ENCODE measurements at places on chromosomes 1 and 21.
A peak's percentile ranks its signal among the peaks of the same experiment; 100 is the strongest.

- no peak for DNase-seq
These were observed 77.5 kb downstream of the RRAGC start for GRCh38 chr1:38781872-38782617.

DNA sequence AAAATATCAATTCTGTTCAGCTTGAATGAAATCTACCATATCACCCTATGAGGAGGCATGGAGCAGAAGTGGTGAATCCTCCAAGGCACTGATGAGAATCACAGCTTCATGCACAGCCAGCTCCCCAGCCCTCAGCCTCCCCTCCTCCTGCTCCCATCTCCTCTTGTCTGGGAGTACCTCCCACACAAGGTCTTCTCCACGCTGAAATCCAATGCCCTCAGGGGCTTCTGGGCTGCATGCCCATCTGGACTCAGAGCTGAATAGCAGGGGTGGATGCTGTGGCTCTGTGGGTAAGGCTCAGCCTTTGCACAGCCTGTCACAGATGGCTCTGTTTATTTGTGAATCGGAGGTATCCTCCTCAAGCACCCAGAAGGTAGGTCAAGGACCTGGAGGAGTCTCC, 48.6 kb downstream of the KCNC4 start:
- DNase-seq = peak; percentile 20

GRCh38 chr21:39523399-39523798, 71.6 kb downstream of the SH3BGR start:
- DNase-seq = no peak

GRCh38 chr1:198887866-198888265, 249.0 kb downstream of the PTPRC start:
- no peak for DNase-seq

DNA sequence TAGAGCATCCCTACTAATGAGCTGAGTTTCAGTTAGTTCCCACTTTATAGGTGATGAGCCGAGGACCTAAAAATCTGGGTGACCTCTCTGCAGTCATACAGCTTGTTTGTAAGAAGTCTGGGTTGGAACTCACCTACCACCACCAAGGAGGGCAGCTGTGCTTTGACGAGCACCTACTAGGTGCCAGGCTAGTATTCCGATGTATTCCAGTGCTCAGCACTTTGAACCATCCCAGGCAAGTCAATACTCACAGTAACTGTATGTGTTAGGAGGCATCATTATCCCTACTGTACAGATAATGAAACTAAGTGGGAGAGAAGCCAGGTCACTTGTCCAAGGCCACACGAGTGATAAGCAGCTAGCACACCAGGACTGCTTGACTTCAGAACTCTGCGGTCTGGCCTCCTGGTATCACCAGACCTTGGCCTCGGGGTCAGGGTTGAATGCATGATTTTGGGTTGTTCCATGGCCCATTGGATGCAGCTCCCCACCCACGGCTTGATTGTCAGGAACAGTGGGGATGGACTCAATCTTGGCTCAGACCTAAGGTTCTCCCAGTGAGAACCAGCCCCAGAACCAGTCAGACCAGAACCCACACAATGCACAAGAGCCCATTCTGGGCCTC, 20.7 kb downstream of the ECE1 start:
- DNase-seq = no peak

DNA sequence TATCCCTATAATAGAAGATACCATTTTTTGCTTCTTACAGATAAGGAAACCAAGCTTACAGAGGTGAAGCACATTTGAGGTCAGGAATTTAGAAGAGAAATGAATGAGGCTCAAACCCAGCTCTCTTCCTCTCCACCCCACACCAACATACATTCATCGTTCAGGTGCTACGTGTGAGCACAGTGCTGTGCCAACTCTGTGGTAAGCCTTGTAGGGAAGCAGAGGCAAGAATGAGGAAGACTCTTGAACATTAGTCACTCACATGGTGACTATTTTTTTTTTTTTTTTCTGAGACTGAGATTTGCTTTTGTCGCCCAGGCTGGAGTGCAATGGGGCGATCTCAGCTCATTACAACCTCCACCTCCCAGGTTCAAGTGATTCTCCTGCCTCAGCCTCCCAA, 314.0 kb downstream of the NTNG1 start:
- DNase-seq = no peak

DNA sequence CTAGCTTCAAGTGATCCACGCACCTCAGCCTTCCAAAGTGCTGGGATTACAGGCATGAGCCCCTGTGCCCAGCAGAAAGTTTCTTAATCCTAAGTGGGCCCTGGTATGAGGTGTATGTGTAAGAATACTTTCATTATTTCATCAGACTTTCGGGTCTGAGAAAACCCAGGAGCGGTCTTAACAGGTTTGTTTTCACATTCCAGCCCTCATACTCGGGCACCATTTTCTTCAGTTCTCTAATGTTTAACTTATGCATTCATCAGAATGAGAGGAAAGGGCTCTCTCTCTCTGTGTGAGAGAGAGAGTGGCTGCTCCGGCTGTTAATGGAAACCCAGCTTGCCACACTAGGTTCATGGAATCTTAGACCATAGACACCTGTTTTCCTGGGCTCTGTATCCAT, 4.2 kb upstream of the PADI1 start:
- no peak for DNase-seq
